AG10803 (cell line): ENCODE measurements at places on chromosomes 16 and 17.

- peak; percentile 95 for DNase-seq
These were observed at the start of gene COL1A1 for GRCh38 chr17:50201276-50201854. Gene COL1A1, minus strand, starts transcription at chr17:50201631. Its CDS starts 118 bp downstream, at chr17:50201513.

GRCh38 chr17:76408037-76408849, 23.8 kb downstream of the SPHK1 start:
- no peak for DNase-seq

DNA sequence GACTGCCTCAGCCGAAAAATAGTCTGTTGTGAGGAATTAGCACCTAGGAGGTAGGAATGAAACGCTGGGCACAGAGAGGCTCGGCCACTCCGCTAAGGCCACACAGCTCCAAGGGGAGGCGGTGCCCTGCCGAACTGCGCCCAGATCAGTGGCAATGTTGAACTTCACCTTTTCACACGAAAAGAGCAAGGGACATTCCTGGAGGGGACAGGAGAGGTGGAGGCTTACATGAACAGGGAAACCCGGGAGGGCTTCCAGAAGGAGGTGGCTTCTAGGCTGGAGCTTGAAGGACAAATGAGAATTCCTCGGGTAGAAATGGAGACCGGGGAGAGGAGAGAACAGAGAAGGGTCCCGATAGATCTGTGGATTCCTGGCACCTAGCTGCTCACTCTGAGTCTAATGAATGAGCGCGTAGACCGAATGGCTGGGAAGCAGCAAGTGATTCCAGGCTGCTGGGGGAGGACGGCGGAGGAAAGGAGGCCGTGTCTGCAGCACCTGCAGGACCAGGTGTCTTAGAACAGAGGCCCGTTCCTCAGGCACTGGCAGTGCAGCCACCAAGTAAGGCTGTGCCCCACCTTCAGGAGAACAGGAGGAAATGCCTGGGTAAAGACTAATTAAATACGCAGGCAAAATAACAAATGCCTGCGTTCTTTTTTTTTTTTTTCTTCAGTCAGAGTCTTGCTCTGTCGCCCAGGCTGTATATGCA, 722 bp upstream of the SLC38A10 start:
- peak; percentile 47 for DNase-seq

DNA sequence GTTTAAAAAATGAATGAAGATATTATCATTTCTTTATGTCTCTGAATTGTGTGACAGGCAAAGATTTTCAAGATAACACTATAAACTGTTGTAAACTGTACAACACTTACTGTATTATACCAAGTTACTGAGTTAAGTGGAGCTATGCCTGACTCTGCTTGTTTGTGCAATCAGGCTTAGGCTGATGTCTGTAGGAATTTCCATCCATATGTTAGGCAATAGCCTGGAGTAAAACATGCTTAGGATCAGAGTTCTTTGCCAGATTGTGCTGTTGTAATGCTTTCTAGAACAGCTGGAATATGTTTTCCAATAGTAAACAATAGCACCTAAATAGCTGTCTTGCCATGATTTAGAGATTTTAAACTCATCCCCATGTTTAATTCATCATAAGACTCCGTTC, 1496.7 kb downstream of the CDH11 start:
- DNase-seq = no peak

DNA sequence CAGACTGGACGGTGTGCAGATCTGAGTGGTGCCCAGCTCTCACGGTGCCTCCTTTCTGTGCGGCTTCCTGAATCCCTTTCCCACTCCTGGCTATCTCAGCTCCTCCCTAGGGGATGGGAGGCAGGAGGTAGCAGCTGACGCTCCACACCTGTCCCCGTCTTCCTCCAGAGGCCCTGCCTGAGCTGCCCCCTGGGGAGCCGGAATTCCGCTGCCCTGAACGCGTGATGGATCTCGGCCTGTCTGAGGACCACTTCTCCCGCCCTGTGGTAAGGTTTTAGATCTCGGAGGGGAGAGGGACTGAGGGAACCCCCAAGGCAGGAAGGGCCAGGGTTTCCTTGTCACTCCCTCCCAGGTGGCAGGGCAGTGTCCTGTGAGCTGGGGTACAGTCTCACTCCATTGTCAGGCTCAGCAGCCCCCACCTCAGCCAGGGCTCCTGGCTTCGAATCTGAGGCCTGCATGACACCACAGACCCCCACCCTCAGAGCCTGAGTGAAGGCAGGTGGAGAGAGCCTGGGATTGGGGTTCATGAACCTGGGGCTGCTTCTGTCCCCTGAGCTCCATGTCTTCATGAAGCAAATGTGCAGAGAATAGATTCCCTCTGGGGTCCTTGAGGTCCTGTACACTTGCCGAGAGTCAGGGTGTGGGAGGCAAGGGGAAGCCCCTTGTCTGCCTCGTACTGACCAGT, 6.6 kb downstream of the DEF8 start:
- no peak for DNase-seq

DNA sequence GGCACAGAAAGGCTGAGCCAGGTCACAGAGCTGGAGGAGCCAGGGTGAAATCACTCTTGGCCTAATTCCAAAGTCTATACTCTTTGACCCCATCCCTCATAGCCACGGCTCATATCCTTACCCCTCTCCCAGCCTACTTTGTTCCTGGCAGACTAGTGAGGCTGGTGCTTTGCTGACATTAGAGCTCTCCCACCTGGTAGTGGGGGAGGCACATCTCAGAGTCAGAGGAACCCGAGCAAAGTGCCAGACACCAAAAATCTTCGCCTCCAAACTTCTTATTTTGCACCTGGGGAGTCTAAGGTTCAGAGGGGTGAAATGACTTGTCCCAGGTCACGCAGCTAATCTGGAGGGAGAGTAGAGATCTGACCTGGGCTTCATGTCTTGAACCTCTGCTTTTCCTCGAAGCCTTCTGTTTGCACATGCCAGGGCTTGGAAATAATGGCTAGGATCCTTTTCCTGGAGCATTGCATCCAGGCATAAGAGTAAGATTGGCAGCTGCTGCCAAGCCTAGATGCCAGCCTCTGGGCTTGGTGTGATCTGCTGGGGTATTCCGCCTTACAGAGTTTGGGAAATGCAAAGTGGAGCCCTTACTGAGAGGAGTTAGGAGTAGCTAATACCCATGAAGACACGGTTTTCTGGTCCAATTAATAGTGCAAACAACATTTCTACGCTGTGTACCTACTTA, 126.9 kb downstream of the SPACA3 start:
- DNase-seq = no peak

GRCh38 chr16:69072640-69072974, 32.8 kb upstream of the HAS3 start:
- DNase-seq = no peak

- no peak for DNase-seq
These were observed 44.8 kb downstream of the PRMT7 start for GRCh38 chr16:68355447-68356248.

DNA sequence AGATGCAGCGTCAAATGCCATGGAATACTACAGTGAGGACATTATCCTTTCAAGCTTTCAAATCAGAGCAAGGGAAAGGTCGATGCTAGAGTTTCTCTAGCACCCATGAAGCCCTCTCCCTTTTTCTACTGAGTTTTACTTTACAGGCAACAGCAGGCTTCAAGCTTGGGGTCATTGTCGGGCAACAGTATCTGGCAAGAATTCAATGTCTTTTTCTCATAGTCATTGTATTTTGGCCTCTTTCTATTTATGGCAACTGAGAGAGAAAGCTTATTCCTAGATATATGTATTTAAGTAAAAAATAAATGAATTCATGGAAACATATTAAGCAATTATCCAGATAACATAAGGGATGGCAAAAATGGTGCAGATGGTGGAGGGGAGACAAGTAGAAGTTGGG, 364 bp upstream of the CETP start:
- no peak for DNase-seq

DNA sequence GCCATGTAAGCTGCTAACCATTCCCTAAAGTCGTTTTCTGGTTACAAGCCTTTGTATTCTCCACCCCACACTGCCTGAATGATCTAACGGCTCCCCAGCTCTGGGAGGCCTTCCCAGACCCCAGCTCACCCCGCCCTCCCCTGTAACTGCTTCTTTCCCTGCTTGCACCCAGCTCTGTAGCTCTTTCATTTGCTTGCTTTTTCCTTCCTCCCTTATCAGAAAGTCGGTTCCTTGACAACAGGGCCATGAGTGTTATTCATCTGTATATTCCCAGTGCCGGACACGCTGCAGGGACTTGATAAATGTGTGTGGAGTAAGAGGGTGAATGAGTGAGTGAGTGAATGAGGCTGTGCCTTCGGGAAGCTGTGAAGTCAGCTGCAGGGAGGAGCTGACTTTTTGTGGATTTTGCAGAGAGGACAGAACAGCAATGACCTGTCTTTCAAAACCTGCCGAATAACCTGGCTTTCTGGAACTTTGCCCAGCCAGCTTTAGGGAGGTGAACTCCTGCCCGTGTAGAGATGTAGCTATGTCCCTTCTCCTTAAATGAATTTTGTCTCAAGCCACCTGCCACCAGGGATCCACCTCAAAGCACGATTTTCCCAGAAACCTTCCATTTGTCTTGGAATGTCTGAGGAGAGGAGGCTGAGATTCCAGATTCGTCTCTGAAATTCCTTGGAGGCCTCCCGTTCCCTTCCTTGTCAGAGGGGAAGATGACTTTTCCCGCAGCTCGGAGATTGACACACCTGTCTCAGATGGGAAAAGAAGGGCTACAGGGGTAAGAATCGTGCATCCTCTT, 20.0 kb upstream of the CACNG4 start:
- DNase-seq = no peak

DNA sequence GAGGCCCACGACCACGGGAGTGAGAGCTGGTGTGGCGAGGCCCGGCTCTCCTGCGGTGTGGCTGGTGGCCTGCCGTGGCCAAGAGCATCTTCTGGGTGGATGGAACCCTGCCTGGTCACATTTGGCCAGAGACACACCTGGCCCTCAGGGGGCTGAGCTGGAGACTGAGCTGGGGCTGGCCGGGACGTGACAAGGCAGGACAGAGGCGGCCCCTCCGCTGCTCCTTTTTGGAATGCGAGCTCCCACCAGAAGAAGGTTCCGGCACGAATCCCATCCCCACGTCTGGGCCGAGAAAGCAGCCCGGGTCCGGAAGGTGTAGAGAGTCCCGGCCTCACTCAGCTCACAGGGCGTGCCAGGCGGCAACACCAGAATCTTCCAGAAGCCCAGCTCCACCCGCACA, 26.0 kb upstream of the CHMP6 start:
- DNase-seq = no peak

DNA sequence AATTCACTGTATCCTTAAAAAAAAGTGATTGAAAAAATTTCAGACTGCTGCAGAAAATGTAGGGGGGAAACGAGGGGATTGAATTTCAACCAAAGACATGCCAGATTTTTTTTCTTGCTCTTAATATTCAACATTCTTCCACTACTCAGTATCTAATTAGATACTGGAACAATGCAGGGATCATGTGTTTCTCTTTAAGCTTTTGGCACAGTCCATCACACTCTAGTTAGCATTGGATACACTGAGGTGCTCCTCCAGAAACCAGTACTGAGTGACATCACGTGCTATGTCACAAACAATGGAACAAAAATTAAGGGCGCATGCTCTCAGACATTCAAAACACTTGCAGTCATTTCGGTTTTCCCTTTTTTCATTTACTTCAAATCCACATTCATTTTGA, 298.6 kb upstream of the PSMD7 start:
- no peak for DNase-seq

DNA sequence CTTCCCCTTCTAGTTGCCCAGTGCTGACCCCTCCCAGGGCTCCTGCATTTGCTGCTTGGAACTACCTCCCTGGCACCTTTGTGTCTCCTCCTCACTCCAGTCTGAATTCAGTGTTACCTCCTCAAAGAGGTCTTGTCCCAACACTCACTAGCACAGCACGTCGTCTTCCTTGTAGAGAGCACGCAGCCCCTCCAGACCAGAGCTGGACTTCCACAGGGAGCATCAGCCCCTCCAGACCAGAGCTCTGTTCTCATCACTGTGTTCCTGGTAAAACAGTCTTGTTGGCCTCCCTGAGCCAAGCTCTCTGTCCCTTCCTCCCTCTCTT, 27.8 kb upstream of the MGAT5B start:
- DNase-seq = no peak

DNA sequence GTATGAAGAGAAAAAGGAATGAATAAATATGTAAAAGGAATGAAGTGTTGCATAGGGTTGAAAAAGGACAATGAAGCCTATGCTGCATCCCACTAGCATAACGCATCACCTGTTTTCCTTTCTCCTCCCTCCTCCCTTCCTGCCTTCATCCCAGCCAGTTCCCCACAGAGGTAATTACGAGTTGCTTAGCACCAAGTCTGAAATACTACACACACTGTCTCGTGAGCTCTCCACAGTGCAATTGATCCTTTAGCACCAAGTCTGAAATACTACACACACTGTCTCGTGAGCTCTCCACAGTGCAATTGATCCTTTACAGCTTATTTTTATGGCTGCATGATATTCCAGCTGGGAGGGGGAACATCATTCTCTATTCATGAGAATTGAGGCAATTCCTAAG, 1.1 kb upstream of the DRC7 start:
- DNase-seq = no peak

GRCh38 chr17:31509805-31510177, 118.3 kb downstream of the RAB11FIP4 start:
- DNase-seq = no peak

GRCh38 chr16:58507963-58508670, 7.2 kb upstream of the SETD6 start:
- no peak for DNase-seq

DNA sequence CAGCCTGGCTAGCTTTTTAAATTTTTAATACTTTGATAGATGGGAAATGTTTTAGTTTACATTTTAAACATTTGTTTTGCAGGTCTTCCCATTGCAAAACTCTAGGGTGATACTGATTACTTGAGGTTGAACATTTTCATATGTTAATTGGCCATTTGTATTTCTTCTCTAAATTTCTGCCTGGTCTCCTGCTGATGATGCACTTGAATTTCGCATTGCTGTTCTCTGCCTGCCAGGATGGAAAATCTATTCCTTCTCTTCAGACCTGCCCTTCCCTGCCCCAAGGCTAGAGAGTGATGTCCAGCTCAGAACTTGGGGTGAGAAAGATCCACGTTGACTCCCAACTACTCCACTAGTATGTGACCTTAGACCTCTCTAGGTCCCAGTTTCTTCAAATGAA, 134.7 kb downstream of the PITPNC1 start:
- DNase-seq = no peak

DNA sequence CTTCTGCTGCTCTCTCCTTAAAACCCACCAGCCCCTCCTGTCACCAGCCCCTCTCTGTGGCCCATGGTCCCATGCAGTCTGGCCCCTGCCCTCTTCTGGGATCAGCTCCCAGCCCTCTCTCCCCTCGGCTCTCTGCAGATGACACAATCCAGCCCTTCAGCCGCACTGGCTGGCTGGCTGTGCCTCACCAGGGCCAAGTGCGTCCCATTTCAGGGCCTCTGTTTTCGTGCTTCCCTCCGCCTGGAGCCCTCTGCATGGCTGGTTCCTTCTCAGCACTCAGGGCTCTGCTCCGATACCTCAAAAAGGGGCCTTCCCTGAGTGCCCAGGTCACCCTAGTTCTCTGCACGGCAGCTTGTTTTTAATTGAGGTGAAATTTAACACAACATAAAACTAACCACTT, 124.3 kb downstream of the SOCS1 start:
- no peak for DNase-seq

GRCh38 chr17:7667656-7668406, 17.1 kb downstream of the ATP1B2 start:
- no peak for DNase-seq

DNA sequence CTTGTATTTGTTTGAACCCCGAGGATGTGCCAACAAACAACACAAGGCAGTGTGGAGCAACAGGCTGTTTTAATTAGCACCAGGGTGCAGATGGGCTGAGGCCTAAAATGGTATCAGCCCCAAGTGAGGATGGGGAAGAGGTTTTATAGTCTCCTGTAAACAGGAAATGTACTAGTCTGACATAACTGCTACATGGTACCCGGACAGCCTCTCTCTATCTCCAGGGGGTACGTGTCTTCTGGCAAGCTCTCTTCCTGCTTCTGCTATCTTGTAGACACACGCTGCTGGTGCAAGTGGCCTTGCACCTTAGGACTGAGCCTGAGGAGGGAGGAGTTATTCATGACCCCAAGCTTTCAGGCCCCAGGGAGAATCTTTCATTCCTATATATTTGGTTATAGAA, 2451.0 kb downstream of the TP53TG3F start:
- DNase-seq = no peak
